ENCODE measurements at places on chromosomes 5 and 9. TPM values are rescaled to one million over a fixed set of nuclear protein-coding genes. Genes with fewer than 3 reads are reported as not detected.

The IL12B gene
- not detected for total RNA-seq

The IFNK gene
- total RNA-seq = not detected

The MRPS27 gene
- 43.6 TPM for total RNA-seq

The UQCRQ gene
- total RNA-seq = 409 TPM

The CKS2 gene
- total RNA-seq = 69.9 TPM

DNA sequence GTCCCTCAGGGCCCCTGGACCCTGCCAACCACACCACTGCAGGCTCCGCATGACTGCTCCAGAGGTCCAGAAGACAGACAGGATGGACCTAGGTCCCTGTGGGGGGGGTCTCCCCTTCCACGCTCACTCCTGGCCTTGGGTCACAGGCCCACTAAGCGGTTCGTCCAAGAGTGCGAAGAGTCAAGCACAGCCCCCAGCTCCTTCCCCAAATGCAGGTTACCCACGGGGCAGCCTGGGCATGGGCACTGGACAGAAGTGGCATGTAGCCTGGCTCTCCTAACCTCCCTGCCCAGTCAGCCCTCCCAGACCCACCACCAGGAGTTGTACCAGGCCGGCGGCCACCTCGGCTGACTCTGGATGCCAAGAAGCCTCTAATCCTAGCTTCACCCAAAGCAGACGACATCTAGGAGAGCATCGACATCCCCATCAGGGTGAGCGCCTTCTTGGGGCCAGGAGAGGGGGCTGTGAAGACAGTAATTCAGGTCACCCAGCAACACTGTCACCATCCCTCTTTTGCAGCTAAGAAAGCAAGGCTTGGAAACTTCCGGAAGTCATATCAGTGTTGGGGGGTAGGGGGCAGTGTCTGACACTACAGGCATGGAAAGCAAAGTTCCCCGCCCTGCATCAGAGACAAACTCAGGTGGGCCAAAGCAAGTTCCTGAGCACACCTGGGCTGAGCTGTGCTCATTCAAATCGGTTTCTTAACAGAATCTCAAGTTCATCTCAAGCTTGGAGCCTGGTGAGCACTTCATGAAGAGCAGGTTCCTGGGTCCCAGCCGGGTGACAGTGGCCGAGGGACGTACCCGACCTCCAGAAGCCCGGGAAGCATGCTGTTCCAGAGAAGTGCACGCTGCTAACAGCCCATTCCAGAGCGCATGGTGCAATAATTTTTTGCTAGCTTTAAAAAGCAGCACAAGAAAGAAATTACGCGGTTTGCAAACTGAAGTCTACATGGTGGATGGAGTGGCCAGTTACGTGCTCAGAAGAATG, 68.7 kb downstream of the SEMA4D start:
- no peak for DNase-seq

DNA sequence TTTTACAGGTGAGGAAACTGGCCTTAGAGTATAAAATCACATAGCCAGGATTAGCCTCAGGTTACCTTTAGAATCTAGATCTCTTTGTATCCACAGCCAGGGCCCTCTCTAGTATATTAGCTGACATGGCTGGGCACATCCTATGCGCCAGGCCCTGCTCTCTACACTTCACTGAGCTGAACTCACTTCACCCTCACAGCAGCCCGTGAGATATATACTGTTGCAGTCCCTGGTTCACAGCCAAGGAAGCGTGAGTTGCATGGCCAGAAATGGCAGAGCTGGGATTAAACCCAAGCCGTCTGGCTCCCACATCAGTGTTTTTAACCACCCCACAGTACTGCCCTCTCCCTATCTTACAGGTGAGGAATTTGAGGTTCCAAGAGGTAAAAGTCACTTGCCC, 58.4 kb downstream of the DAB2IP start:
- no peak for DNase-seq

DNA sequence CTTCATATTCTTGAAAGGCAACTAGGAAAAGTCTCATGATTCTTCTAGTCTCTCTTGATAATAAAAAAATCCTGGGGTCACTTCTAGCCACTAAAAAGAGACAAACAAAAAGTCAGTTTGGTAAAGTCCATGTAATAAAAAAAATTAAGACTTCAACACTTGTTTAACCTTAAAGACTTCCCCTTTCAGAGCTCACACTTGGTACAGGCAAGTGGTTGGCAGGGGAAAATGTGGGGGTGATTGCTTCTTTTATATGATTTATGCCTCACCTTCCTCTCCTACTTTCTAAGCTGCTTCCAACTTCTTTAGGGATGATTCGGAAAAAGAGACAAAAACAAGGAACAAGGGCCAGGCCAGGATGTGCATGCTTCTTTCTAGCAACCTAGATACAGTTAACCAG, 5.1 kb upstream of the ERCC6L2 start:
- DNase-seq = no peak

DNA sequence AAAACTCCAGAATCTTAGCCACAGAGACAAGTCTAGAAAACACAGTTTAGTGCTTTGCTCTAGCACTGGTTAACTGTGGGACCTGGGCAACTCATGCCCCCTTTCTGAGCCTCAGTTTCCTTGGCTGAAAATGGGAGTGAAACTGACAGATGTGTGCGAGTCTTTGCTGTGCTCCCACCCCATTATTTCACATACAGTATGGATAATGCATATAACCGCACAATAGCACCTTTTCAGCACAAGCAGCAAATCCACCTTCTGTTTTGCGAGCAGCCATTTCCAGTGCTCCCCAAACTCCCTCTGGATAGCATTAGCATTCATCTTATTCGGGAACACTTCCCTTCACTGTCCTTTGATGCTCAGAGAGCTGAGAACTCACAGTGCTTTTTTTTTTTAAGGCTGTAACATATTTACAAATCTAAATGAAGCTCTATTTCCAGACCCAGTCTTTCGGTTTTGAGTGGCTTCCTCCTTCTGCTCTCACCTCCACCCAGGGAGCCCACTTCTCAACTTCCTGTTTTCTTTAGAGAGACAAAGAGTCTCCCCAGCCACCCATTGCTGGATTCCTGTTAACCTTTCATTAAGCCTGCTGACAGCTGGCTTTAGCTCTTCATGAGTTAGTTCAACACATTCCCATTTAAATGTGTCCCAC, 49.2 kb downstream of the TIMD4 start:
- DNase-seq = no peak

DNA sequence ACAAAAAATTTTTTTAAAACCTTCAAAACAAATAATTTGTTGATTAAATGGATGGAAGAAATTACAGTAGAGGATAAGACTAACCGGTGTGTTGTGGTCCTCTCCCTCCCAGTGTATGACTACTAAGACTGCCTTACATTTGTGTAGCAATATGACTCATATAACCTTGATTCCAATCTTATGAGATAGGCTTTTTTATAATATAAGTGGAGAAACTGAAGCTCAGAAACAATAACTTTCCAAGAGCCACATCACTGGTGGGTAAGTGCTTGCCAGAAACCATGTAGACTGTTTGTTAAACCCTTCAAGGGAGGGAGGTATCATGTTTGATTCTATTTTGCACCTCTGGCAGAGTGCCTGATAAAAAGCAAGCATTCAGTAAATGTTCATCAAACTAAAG, 47.5 kb downstream of the NLN start:
- peak; percentile 96 for DNase-seq

DNA sequence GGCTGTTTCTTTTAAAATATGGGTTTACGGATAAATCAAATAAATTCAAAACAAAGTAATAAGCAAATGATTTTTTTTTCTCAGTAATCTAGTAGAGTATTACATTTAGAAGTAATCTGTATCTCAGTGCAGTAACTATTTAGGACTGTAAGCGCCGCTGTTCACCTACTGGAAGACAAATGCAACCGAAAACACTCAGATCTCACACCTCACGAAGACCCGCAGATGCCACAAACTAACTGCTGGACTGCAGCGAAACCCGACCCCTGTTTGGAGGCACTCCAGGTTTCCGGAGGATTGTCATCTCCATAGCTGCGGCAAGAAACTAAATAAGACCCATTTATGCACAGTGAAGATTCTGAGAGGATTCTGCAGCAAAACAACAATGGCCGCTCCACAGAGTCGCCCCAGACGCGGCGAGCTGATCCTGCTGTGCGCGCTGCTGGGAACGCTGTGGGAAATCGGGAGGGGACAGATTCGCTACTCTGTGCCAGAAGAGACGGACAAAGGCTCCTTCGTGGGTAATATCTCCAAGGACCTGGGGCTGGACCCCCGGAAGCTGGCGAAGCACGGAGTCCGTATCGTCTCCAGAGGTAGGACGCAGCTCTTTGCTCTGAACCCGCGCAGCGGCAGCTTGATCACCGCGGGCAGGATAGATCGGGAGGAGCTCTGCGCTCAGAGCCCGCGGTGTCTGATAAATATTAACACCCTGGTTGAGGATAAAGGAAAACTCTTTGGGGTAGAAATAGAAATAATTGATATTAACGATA, at the start of gene PCDHGA8:
Gene PCDHGA8, plus strand, starts transcription at position 205 of the 770 bp plus-strand sequence. Its CDS starts 181 bp downstream, at position 386.
- no peak for DNase-seq

- no peak for DNase-seq
Observed at GRCh38 chr9:87867391-87867790, 15.3 kb upstream of the SPATA31E1 start.

DNA sequence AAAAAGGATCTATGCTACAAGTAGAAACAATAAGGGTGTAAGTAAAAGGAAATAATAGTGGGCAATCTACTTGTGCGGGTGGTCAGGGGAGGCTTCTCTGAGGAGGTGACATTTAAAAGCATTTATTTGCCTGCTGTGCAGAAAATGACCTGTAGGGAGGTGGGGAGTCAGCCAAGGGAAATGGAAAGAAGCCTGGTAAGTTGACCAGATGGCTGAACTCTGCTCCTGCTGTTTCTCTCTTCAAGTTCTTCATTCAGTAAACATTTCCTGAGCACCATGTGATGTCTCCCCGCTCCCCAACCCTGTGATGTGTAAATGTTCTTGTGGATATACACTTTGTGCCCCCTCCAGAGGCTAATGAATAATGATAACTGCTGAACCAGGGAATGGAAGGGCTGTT, 9.9 kb upstream of the SPIN1 start:
- DNase-seq = no peak

GRCh38 chr9:36679710-36680109, 107.0 kb downstream of the MELK start:
- peak; percentile 54 for DNase-seq

GRCh38 chr9:17065062-17065461, 69.8 kb upstream of the CNTLN start:
- no peak for DNase-seq

DNA sequence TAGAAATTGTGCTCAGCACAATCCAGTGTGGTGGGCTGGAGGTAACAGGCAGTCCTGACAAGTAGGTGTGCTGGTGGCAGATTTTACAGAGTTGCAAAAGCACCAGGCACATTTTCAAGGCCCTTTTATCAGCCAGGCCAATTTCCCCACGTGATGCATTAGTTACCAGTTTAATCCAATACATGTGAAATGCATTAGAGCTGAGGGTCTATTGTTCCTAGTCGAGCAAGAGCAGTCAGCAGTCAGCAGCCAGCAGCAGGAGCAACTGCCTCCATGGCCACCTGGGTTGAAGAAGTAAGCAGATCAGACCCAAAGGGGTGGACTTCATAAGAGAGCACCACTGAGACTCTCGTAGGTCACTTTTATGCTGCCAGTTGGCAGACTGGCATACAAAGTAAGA, 76.7 kb downstream of the EPB41L4A start:
- DNase-seq = no peak

GRCh38 chr9:92882276-92882675, 4.4 kb upstream of the ZNF484 start:
- DNase-seq = no peak

- no peak for DNase-seq
Observed at GRCh38 chr9:33032865-33033264, 7.8 kb downstream of the DNAJA1 start.

DNA sequence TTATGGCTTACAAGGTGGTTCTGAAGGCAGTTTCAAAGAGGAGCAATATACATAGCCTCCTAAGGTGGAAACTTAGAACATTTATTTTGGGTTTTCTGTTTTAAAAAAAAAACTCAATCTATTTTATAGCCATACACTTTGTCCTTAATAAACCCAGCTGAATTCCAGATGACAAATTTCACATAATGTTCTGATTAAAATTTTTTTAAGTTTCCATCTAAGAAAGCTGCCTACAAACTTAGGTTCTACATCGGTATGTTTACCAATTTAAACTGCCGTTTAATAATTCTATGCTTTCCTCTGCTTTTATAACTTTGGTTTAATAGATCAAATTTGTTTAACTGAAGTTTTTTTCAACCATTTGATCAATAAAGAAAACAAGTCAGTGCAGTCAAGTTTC, 12.5 kb downstream of the NR3C1 start:
- no peak for DNase-seq

GRCh38 chr5:31502506-31502905, 29.4 kb downstream of the DROSHA start:
- DNase-seq = no peak

DNA sequence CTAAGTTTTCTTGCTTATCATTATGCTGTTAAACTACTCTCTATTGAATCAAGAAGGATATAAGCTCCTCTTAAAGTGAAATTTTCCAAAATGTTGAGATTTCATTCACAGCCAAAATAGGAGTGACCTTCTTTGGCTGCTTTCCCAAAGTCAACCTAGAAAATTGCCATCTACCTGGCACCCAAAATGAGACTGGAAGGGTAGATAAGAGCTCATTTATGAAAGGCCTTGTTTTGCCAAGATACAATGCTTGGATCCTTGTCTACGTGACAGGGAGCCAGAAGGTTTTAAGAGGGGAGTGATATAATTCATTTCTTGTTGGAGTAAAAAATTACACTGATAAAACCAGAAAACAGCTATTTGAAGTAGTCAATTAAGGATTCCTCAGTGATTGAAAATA, 287.1 kb downstream of the IZUMO3 start:
- no peak for DNase-seq

- no peak for DNase-seq
Observed at GRCh38 chr5:79267180-79267579, 31.2 kb downstream of the JMY start.

DNA sequence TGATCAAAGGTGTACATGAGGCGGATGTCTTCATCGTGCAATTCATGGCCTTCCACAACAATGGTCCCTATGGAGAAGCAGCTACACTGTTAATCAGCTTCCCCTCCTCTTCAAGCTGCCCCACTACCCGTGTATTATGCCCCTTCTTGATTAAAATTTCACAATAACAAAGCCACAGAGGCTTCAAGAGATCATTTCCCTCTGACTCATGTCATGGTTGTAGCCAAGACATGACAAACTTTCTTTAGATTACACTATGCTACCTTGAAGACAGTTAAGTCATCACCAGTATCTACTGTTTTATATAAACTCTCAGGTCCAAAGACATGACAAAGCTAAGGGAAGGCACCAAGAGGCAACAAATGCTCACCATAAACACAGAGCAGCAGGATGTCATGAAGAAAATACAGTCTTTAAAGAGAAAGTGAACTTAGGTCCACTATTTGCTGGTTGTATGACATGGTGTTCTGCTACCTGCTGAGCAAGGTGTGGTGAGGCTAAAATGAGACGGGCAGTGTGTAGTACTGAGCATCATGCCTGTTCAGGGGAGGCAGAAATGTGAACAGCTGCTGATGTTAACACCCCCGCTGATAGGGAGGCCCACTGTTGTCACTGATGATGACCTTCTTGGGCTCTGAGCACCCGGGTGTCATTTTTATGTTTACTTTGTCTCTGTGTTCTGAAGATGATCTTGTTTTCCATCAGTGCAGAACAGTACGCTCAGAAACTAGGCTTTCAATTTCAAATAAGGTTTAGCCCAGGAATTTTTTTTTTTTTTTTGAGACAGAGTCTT, 48.3 kb downstream of the IARS1 start:
- DNase-seq = peak; percentile 81

All from astrocyte (in vitro differentiated cells and primary cell).